Panc1 (cell line): ENCODE measurements at places on chromosomes 12 and 14.

GRCh38 chr14:106875503-106875902 lies 1349.1 kb downstream of the TMEM121 start:
- DNase-seq = no peak
- H3K27ac ChIP-seq = no peak overlapping the region
- H3K36me3 ChIP-seq = no peaks in the 10 kb centered on the region

- DNase-seq = no peak
- no peaks in the 10 kb centered on the region for H3K36me3 ChIP-seq
- no peaks in the 10 kb centered on the region; the same call in 1 of the 2 replicates for H3K27me3 ChIP-seq
- H3K4me3 ChIP-seq = no peak overlapping the region
- H3K4me1 ChIP-seq = no peaks in the 10 kb centered on the region
Measured at GRCh38 chr12:101959607-101960006, 82.2 kb downstream of the DRAM1 start.

- no peaks in the 10 kb centered on the region; the same call in 1 of the 2 replicates for H3K36me3 ChIP-seq
- H3K4me3 ChIP-seq = peak overlapping the region; percentile 79
- no peak for DNase-seq
- peaks cover 19% of the 10 kb centered on the region for H3K4me1 ChIP-seq
- peak overlapping the region; percentile 96 for H3K27ac ChIP-seq
Measured at GRCh38 chr14:67240168-67240932, 885 bp upstream of the PALS1 start.

GRCh38 chr14:65864984-65865383 lies 452.5 kb downstream of the FUT8 start:
- no peaks in the 10 kb centered on the region; the same call in 1 of the 2 replicates for H3K27me3 ChIP-seq
- H3K4me3 ChIP-seq = no peak overlapping the region
- no peak for DNase-seq
- no peak overlapping the region for H3K27ac ChIP-seq
- H3K36me3 ChIP-seq = no peaks in the 10 kb centered on the region

GRCh38 chr12:10365696-10366405 lies 24.0 kb downstream of the KLRK1 start:
- peak overlapping the region; percentile 50 for H3K4me3 ChIP-seq
- no peak for DNase-seq
- H3K36me3 ChIP-seq = no peaks in the 10 kb centered on the region
- H3K27ac ChIP-seq = peak overlapping the region; percentile 94
- peaks cover 21% of the 10 kb centered on the region for H3K4me1 ChIP-seq

- no peak overlapping the region for H3K4me3 ChIP-seq
- H3K36me3 ChIP-seq = no peaks in the 10 kb centered on the region; the same call in 1 of the 2 replicates
- peaks cover 4% of the 10 kb centered on the region; the same call in 1 of the 2 replicates for H3K4me1 ChIP-seq
- H3K27ac ChIP-seq = no peak overlapping the region
- no peaks in the 10 kb centered on the region for H3K27me3 ChIP-seq
Measured at GRCh38 chr12:16344269-16344668, 3.2 kb upstream of the MGST1 start.

- no peak overlapping the region for H3K27ac ChIP-seq
- no peak for DNase-seq
- no peak overlapping the region for H3K4me3 ChIP-seq
- H3K36me3 ChIP-seq = peaks cover 8% of the 10 kb centered on the region; the same call in 1 of the 2 replicates
- no peaks in the 10 kb centered on the region for H3K4me1 ChIP-seq
Measured at GRCh38 chr14:103476065-103476464, 46.6 kb downstream of the CKB start.

DNA sequence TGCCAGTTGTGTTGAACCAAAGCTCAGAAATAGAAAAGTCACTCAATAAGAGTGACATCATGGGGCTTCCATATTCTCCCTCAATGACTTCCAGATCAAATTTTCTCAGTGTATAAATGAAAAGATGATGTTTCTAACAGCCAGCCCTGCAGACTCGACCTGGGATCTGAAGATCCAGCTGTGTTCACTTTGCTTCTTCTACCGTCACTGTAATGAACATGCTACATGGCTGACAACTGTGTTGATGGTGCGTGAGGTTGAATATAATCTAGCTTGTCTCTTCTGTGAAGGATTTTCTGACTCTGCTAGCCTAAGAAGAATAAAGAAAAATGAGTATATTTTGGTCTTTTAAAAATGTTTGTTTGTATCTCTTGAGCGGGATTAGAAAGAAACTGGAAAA lies 577.8 kb downstream of the ETNK1 start:
- H3K27me3 ChIP-seq = no peaks in the 10 kb centered on the region
- no peaks in the 10 kb centered on the region for H3K36me3 ChIP-seq
- H3K27ac ChIP-seq = no peak overlapping the region
